ENCODE measurements at places on chromosomes 1 and 21.
A peak's percentile ranks its signal among the peaks of the same experiment; 100 is the strongest.

DNA sequence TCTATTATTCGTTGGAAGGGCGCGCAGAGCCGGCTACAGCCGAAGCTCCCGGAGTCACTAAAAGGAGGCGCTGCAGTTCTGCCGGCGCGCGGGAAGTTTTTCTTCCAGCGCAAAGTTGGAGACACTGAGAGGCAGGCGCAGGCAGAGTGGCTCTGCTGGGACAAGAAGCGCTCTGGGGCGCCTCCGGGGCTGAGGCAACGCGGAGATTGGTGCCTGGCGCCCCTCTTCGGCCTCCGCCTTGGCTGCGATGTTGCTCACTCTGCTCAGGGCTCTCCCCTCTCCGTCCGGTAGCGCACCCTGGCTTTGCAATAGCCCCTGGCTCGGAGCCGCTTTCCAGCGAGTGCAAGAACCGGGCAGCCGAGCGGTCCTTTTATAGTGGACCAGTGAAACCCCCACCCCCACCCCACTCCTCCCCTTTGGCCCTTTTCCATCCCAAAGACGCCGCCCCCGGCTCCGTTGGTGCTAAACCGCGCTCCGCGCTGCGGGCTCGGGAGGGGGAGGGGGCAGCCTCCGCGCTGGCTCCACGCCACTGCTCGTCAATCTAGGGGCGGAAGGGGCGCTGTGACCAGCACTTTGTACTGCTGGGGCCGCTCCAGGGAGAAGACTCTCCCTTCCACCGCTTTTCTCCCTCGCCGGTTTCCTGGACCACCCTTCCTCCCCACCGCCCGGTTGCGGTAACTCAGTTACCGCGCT lies at the start of gene ADAMTS1:
TSS of gene ADAMTS1 (minus strand) at position 344 of the 693 bp plus-strand sequence. CDS start 455 bp downstream, outside the sequence.
- DNase-seq, result peak; percentile 88

DNA sequence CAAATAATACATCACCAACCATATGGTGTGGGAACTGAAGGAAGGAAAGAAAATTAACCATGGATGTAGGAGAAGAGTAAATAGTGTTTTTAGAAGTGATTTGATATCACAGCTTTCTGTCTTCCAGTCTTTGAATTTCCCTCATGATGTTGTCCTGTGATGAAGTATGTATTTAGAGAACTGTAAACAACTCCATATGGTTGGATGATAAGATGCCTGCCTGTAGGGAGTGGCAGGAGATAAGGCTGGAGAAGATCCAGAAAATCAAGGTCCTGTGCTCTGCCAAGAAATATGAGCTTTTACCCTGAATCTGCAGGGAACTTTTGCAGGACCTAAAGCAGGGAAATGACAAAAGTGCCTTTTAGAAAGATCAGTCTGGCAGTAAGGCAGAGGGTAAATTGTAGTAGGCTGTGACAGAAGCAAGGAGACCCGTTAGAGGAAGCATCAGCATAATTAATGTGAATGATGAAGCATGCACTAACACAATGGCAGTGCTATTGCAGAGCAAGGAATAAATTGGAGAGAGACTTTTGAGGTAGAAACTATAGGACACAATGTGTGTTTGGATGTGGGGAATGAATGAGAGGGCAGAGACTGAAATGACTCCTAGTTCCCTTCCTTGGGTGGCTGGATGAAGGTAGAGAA lies 21.9 kb downstream of the CEPT1 start:
- DNase-seq, result no peak

GRCh38 chr1:33259879-33260278 lies 3.6 kb downstream of the ZNF362 start:
- DNase-seq, result no peak

GRCh38 chr1:247681288-247681897 lies 1.9 kb upstream of the OR13G1 start:
- peak; percentile 73 for DNase-seq

DNA sequence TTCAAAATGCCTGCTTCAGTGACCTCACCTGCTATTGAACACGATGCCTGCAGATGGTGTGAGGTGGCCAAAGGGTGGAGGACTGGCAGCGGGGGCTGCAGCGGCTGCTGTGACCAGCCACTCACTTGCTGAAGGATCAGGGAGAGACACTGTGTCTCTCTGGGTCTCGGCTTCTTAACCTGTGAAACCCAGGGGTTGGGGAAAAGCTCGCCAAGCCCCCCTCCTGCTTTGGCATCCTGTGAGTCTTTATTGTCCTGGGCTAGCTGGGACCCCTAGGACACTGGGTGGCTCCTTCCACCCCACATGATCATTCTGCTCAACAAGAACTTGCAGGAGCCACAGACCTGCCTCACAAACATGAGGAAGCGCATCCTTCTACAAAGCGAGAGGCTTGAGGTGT lies 112.8 kb downstream of the SIM2 start:
- no peak for DNase-seq

GRCh38 chr1:54714881-54715492 lies 674 bp upstream of the TTC4 start:
- DNase-seq, result no peak

- no peak for DNase-seq
Observed at GRCh38 chr1:22831729-22832413, 121.2 kb downstream of the EPHB2 start.

- no peak for DNase-seq
Observed at GRCh38 chr1:225880636-225881035, 1.5 kb downstream of the TMEM63A start.

DNA sequence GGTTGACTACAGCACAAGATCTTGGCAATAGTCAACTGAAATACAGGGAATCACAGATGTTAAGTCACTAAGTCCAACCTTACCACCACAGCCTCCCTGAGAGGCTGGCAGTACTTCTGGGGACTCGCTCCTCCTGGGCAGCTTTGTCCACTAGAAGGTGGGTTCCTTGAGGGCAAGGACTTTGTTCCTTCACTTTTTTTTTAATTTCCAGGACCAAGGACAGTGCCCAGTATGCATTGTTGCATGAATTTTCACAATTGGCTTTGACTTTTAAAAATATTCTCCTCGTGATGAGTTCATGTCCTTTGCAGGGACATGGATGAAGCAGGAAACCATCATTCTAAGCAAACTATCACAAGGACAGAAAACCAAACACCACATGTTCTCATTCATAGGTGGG lies 96.7 kb upstream of the IGSF21 start:
- no peak for DNase-seq

GRCh38 chr1:183880531-183881243 lies 75.8 kb downstream of the RGL1 start:
- DNase-seq, result no peak

GRCh38 chr1:198265073-198265661 lies 108.4 kb downstream of the NEK7 start:
- DNase-seq, result no peak

DNA sequence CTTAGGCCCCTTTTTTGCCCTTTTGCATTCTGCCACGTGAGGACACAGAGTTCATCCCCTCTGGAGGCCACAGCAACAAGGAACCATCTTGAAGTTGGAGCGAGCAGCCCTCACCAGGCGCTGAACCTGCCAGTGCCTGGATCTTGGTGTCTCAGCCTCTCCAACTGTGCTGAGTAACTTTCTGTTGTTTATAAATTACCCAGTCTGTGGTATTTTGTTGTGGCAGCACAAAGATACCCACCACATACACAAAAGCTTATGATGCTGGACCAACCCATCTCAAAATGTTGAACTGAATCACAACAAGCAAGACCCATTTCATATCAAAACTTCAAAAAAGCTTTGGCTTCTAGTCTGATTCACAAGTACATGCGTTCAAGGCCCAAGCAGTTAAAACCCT lies 649.9 kb downstream of the KIF26B start:
- no peak for DNase-seq

DNA sequence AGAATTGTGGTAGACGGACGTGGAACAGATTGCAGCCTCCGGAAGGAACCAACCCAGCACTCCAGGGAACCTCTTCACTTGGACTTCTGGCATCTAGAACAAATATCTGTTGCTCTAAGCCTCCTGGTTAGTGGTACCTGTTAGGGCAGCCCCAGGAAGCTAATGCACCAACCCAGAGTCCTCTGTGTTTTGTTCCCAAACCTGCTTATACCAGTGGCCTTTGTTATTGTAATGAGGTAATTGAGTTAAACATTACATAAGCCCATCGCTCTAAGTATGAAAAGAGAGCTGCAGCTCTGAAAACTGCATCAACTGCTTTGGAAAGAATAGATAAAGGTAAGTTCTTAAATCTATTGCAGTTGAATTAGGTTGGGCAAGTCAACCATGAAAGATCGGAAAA lies 516.7 kb downstream of the NPHP4 start:
- no peak for DNase-seq

- no peak for DNase-seq
Observed at GRCh38 chr1:1260843-1261560, 12.7 kb downstream of the UBE2J2 start.

DNA sequence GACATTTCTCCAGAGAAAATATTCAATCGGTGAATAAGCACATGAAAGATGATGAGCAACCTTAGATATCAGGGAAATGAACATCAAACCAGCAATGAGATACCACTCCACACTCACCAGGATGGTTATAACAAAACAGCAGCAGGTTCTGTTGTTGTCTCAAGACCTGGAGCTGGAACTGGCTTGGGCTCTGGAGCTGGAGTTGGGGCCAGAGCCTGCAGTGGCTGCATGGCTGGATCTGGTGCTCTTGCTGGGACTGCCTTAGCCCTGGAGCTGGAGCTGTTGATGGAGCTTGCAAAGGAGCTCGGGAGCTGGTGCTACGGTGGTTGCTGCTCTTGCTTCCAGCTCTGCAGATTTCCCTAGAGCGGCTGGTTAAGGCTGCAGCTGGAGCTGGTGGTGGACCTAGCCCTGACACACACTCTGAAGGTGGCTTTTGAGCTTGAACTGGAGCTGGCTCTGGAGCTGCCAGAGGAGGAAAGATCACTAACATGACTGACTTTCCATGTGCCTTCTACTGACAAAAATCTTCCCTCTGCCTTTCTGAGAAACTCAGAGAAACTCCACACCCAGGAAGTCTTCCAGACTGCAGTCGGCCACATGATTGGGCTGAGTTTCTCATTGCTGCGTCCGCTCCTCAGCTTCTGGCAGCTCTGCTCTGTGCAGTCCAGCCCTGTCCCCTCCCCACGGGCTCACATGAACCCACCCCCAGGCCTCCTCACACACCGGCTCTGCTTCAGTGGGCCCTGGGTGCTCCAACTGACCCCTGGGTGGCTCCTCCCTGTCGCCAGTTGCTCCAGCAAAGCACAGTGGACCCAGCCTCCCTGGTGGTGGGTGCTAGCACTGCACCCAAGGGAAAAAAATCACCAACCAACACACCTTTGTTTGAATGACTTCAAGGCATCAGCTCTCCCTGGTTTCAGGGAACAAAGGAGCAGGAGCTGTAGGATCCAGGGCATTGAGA lies 139.1 kb upstream of the FMN2 start:
- peak; percentile 60 for DNase-seq

DNA sequence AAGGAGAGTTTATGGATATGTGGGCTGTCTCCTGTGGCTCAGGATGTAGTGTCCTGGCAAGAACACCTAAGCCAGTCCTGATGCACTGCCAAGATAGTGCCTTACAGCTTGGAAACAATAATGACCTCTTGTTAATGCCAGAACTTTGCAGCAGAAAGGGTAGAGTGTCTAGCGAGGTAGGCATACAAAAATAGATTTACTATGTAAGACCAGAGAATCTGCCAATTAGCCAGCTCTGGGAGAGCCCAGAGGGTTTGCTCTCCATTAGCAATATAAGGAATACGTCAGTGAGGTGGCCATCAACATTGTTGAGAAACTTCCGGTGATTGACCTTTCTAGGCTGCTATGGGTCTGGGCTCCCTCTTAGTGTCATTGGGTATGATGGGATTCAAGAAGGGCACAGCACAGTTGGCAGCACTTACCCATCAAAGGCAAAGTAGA lies 178.5 kb upstream of the GALNT2 start:
- no peak for DNase-seq

- no peak for DNase-seq
Observed at GRCh38 chr1:217599154-217599553, 31.7 kb downstream of the GPATCH2 start.

GRCh38 chr1:223319905-223320580 lies 43.9 kb downstream of the SUSD4 start:
- DNase-seq, result no peak

- DNase-seq, result no peak
Observed at GRCh38 chr1:248611883-248612414, 14.4 kb upstream of the OR2T10 start.
